DMS 273 treated with DMSO at 0.1 percent for 48 hours (cell line): ENCODE measurements at places on chromosomes 4 and X.

GRCh38 chr4:166165829-166166420, 292.9 kb downstream of the TLL1 start:
- DNase-seq = peak; percentile 7

DNA sequence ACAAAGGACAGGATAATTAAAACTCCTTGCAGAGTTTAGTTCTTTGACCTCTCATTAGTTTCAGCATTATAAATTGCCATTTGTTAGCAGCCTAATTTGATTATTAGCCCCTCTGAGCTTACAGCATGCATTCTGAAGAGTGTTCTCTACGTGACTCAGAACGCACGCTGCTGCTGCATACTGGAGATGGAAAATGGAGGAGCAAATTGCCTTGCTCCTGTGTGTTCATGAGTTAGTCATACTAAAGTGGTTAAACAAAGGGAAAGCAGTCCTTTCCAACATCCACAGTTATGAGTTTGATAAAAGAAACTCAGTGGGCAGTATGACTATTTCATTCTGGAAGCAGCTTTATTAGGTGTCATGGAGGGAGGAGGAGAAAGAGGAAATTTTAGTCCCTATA, 922.5 kb downstream of the RPA4 start:
- DNase-seq = no peak

DNA sequence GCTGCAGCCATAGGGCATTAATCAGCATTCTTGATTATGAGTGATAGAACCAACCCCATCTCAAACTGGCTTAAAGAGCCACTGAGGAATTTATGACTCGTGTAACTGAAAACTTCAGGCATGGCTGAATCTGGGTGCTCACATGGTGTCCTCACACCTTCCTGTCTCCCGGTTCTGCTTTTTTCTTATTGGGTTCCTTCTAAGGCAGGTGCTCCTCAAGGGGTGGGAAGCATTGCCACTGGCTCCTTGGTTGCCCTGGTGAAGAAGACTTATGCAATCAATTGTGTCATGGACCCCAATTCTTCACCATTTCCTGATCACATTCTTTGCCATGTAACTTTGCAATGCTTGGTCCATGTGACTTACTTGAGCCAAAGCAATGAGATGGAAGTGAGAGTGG, 4.3 kb upstream of the ZCCHC4 start:
- DNase-seq = no peak

DNA sequence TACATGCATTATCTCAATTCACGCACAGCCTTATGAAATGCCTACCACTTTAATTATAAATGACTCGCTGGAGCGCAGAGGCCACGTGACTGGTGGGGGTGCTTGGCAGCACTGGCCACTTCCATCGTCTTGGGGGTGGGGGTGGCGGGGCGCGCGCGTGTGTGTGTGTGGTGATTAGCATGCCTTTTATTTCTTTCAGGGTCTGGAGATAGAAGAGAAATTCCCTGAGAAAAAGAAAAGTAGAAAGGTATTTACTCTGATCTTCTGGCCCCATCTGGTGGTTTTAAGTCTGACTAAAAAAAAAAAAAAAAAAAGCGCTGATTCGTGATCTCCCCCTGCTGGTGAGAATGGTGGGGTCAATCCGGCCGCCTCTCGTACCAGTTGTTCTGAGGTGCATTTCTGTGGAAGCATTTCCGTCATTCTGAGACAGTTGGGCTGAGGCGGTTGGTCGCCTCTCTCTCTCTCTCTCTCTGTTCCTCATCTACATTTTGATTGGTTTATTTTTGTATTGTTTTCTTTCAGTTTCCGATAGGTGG, at the start of gene CCNB3:
Gene CCNB3, plus strand, starts transcription at position 402 of the 536 bp plus-strand sequence. CDS start 80,399 bp downstream, outside the sequence.
- DNase-seq = no peak

DNA sequence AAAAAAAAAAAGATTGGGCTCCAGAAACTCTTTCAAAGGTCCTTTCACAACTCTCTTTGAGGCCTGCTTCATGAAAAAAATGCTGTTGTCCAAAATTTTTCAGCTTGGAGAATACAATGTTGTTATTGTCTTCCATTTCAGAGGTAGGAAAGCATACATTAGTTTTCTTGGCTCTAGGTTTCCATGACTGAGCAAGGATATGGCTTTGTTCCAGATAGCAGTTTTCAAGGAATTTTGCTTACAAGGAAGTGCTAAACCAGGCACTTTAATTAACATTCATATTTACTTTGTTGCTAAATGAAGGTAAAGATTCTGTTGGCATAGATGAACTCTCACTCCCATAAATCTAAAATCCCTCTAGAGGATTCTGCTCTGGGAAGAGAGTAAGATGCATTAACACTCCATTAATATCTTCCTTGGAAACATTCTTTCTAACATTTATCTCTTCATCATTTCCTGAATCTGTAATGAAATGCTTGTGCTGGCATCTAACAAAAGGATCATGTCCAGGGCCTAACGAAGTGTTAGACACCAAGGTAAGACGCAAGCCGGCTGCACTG, 118.4 kb downstream of the COL25A1 start:
- DNase-seq = no peak

DNA sequence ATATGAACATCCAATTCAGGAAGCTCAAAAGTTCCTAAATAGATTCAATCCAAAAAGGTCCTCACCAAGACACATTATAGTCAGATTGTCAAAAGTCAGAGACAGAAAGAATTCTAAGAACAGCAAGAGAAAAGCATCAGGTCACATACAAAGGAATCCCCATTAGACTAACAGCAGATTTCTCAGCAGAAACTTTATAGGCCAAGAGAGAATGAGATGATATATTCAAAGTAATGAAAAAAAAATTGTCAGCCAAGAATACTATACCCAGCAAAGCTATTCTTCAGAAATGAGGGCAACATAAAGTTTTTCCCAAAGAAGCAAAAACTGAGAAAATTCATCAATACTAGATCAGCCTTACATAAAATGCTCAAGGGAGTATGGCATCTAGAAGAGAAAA, 106.6 kb upstream of the SH3RF1 start:
- no peak for DNase-seq

GRCh38 chrX:24243692-24244091, 70.2 kb downstream of the SUPT20HL2 start:
- DNase-seq = no peak

GRCh38 chrX:69618803-69619202, 2.9 kb downstream of the EDA start:
- no peak for DNase-seq

DNA sequence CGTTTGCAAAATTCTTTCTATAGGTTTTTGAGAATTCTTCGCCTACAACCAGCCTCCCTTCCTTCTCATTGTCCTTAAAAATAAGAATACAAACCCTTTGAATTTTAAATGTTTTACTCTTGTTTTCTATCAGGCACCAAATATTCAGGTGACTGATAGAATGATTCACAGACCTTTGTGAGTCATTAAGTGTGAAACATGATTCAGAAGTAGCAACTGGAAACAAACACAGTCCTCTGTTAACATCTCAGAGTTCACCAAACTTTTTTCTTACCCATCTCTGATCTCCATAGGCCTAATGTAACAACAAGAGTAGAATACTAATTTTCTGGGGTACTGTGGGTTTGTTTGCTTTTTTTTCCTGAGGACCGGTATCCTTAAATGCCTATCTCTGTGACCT, 63.4 kb upstream of the MAB21L2 start:
- DNase-seq = no peak

GRCh38 chr4:8305851-8306471, 36.4 kb downstream of the HTRA3 start:
- no peak for DNase-seq

DNA sequence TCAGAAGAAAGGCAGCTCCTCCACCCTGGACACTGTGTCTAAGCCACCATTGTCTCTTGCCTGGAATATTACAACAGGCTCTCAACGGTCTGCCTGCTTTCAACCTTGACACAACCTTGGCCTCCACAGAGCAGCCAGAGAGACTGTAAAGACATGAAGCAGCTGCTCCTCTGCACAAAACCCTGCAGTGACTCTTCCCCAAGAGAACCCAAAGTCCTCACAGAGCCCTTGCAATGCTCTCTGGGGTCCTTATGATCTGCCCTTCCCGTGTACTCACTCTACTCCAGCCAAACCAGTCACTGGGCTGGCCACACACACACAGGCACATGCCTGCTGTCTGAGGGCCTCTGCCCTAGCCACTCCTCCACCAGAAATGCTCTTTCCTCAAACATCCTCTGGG, 75.9 kb upstream of the CPEB2 start:
- DNase-seq = no peak

GRCh38 chr4:8888856-8889255, 17.2 kb upstream of the HMX1 start:
- DNase-seq = no peak

DNA sequence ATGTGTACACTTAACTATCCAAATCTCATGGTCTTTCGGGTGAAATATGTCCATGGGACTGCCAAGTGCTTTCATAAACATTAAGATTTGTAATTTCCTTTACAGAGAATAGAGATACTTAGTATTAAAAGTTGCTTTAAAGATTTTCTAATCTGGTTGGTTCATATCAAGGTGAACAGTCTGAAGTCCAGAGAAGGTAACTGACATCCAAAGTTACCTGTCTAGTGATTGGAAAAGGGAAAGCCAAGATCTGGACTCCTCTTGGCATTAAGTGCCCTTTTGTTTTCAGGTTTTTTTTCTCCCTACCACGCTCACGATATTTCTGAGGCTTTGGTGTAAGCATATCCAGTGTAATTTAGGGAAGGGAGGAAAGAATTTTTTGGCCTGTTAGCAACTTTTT, 5.0 kb downstream of the SMAD1 start:
- DNase-seq = no peak

DNA sequence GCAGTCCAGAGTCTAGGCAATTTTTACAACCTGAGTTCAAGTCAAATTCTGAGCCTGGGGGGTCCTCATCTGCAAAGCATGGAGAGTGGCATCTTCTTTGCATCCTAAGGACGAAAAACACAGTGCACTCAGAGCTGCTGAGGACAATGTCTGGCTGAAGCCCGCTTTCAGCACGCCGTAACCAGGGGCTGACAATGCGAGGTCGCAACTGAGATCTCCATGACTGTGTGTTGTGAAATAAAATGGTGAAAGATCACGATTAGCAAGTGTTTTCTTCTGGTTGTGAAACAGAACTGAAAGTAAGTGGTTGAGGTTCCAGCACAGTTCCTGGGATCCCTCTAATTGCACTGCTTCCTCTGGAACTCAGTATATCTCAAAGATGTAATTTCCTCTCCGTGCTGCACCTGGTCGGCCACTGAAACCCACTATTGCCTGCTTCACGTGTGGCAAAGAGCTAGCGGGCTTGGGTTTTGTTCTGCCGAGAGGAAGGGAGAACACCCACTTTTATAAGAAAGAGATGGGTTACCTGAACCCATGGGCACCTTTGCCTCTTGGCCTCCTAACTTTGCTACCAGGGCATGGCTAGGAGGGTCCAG, 7.7 kb upstream of the F11 start:
- no peak for DNase-seq

- no peak for DNase-seq
Observed at GRCh38 chrX:44954562-44954961, 81.6 kb downstream of the KDM6A start.

DNA sequence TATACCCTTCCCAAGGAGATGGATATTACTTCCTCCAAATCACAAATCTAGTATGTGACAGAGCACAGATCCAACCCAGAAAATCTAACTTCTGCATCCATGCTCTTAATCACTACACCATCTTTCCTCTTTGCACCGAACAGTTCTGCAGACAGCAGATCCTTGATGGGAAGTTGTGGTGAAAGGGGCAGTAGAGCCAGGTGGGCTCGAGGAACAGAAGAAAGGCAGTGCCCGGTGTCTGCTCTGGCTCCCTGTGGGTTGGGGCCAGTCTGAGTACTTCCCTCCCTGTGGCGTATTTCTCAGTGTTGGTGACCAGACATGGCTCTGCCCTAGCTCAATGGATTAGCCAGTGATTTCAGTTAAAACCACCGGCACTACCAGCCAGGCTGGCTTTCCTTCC, 15.3 kb downstream of the HOPX start:
- no peak for DNase-seq

GRCh38 chr4:147361726-147362125, 119.2 kb upstream of the EDNRA start:
- no peak for DNase-seq

GRCh38 chrX:135652602-135653001, 60.8 kb upstream of the CT45A1 start:
- no peak for DNase-seq

GRCh38 chr4:42658261-42658660, 1.4 kb upstream of the ATP8A1 start:
- DNase-seq = no peak

GRCh38 chr4:185426960-185427688, 1.4 kb upstream of the UFSP2 start:
- no peak for DNase-seq
